Activated T-helper 2 cell treated with anti-CD3 and anti-CD28 coated beads, Interferon-gamma antibody, Interleukin-2, Interleukin-4, amounts not matched to agents 10 μg/mL and 5 μg/mL and 100 μg/mL, durations not matched to agents 14 hours and 24 hours and 36 hours (primary cell): ENCODE measurements at places on chromosomes 6 and 20. TPM values are rescaled to one million over a fixed set of nuclear protein-coding genes. Genes with fewer than 3 reads are reported as not detected.

GRCh38 chr6:119612911-119613381 is 263.4 kb upstream of the MAN1A1 start:
- DNase-seq = no peak

- DNase-seq = no peak
These were observed 8.3 kb upstream of the KIF25 start for GRCh38 chr6:167988945-167989841.

- DNase-seq = no peak
These were observed 695.2 kb downstream of the QKI start for GRCh38 chr6:164109770-164110140.

The LY6G6C gene
- total RNA-seq = not detected in 2 replicates

The FOXC1 gene
- 0.05 and 0.07 TPM in 2 replicates for total RNA-seq
